ENCODE measurements at places on chromosomes 7 and 10.

- no peak for DNase-seq
Observed at GRCh38 chr7:28433699-28434219, 21.4 kb downstream of the CREB5 start.

DNA sequence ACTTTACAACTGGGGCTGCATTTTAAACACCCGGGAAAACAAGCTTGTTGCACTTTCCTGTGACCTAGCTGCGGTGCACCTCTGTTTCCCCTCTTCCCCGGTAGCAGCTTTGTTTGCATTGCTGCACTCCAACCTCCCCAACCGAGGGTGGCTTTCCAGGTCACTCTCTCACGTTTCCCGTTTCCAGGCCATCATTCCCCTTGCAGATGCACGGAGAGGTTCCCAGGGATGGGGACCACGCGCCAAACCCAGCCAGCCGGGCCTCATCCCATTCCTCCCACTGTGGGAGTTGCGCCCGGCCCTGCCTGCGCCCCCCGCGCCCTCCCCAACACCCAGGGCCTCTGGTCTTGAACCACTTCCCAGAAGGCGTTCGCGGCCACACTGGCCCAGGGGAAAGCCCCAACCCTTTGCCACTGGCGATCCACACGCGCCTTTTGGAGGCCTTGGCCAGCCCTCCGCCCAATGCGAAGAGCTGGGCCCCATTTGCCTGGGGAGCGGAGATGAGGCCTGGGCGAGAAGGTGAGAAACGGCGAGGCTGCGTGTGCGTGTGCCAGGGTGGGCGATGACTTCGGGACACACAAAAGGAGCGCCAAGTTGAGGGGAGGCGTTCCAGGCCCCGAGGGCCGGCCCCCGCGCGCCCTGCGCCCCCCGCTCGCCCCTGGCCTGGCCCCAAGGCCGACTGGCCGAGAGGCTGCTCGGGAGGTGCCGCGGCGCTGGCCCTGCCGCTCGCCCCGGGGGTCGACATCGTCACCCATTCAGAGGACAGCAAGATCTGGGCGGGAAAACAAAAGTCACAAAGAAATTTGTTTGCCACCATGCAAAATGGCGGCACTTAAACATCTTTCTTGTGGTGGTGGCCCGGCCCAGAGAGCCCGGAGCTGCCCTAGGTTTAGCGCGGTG, 15.9 kb downstream of the SKIDA1 start:
- DNase-seq: no peak

GRCh38 chr7:42082144-42082543, 154.9 kb downstream of the GLI3 start:
- DNase-seq: no peak

DNA sequence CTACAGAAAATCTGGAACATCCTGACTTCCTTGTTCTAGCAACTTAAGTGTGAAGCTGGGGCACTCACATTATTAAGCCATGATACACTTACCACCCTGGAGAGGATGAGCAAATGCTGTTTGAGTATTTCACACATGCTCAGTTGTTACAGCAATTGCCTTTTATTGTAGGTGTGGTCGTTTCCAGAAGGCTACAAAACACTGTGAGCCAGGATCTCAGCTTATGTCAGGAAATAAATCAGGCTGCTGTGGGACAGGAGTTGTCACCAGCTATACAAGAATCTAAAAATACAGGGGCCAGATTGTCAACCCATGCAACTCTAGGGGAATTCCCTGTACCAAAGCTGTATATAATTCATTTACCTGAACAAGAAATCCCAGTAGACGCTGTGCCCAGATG, 273.3 kb upstream of the SP4 start:
- no peak for DNase-seq

GRCh38 chr7:44880317-44881018, 4.9 kb downstream of the PURB start:
- no peak for DNase-seq

DNA sequence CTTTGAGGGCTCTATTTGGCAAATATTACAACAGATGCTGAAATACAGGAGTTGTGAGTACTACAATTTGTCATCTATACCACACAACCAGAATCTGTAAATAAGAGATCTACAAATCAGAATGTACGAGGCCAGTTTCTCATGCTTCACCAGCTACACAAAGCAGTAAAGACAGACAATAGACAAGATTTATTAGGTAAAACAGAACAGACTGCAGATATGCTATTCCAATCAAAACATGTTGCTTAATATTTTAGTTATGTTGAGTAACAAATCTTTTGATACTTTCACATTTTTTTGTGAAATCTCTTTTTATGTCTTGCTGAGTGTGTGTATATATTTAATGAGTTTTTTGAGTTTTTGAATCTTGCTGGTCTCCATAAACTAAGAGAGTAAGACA, 109.1 kb downstream of the CHCHD3 start:
- no peak for DNase-seq

- no peak for DNase-seq
Observed at GRCh38 chr7:157983502-157984422, 603.9 kb downstream of the PTPRN2 start.

- no peak for DNase-seq
Observed at GRCh38 chr10:42991442-42992098, 85.3 kb upstream of the RET start.

DNA sequence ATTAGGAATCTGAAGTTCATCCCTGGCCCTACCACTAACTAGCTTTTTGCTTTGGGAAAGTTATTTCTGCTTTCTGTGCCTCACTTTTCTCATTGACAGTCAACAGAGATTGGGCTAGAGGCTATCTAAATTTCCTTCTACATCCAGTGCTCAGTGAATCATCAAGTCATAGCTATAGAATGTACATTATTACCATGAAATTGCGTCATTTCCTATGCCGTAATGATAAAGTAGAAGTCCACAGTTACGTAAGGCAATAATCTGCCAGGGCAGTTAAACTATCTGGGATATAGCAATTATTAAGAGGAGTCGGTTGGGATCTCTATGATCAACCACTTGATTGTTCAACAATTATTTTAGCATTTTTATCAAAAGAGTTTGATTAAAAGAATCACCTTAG, 64.4 kb downstream of the ITGB8 start:
- no peak for DNase-seq

DNA sequence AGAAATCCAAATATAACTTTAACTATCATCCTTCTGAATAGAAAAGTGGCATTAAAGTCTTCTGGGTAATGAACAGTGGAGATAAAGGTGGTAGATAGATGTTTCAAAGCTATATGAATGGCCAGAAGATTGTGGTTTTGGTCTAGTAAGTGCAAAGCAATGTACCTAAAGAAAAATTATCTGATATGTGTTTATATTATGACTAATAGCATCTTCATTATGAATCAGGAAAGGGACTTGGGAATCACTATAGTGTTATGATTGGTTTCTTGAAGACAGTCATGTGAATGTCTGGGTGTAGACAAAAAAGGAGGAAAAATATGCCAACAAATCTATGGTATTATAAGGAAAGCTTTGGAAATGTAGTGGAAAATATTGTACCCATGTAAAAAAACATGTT, 3.0 kb downstream of the ZNF518A start:
- no peak for DNase-seq
